DMS79 (cell line): ENCODE measurements at places on chromosomes 2 and 18.

DNA sequence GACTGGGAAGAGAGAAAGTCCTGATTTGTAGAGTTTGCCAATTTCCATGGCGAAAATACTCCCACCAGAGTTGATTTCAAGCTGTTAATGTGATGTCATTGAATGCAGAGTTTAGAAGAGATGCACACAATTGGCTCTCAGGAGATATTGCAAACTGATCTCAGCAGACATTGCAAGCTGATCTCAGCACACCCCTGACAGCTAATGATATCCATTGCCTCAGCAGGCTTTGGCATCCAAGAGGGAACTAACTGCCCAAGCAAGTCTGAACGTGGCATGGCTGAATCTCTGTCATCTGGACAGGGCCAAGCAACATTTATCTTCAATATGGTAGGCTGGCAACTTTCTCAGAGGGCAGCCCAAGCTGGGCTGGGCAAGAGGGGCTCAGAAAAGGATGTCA, 78.4 kb upstream of the CYP1B1 start:
- DNase-seq, result no peak

DNA sequence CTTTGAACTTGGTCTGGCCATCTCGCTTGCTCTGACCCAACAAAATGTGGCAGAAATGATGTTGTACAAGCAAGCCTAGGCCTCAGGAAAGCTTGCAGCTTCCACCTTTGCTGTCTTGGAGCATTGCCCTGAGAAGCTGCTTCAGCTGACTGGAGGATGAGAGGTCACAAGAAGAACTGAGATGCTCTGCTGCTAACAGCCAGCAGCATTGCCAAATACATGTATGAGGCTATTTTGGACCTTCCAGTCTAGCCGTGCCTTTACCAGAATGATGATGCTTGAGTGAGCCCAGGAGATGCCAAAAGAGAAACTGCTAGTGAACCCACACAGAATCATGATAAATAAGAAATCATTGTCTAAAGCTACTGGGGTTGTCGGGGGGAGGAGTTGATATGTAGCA, 13.2 kb upstream of the ITGAV start:
- DNase-seq, result no peak

- DNase-seq, result no peak
Observed at GRCh38 chr2:40430776-40431599, 20.9 kb downstream of the SLC8A1 start.

- no peak for DNase-seq
Observed at GRCh38 chr2:240457223-240458043, 22.0 kb downstream of the GPC1 start.

- DNase-seq, result no peak
Observed at GRCh38 chr18:76994086-76994654, 138.4 kb downstream of the MBP start.

DNA sequence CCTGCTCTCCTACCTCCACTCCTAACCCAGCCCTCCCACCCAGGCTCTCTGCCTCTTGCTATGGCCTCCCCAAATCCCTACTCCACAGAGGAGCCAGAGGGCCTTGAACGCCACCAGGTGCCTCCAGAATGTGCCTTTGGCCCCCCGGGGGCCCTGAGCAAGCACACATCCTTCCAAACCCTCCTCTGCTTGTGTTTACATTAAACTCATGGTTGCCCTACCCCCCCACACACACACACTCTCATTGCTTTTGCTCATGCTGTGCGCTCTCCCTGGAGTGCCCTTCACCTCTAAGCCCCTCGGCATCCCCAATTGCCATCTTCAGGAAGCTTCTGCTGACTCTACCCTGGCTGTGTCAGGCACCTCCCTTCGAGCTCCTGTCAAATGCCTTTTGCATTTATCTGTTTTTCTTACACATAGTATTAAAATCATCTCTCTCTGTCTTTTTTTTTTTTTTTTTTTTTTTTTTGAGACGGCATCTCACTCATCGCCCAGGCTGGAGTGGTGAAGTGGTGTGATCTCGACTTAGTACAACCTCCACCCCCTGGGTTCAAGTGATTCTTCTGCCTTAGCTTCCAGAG, 16.3 kb upstream of the TET3 start:
- DNase-seq, result no peak

DNA sequence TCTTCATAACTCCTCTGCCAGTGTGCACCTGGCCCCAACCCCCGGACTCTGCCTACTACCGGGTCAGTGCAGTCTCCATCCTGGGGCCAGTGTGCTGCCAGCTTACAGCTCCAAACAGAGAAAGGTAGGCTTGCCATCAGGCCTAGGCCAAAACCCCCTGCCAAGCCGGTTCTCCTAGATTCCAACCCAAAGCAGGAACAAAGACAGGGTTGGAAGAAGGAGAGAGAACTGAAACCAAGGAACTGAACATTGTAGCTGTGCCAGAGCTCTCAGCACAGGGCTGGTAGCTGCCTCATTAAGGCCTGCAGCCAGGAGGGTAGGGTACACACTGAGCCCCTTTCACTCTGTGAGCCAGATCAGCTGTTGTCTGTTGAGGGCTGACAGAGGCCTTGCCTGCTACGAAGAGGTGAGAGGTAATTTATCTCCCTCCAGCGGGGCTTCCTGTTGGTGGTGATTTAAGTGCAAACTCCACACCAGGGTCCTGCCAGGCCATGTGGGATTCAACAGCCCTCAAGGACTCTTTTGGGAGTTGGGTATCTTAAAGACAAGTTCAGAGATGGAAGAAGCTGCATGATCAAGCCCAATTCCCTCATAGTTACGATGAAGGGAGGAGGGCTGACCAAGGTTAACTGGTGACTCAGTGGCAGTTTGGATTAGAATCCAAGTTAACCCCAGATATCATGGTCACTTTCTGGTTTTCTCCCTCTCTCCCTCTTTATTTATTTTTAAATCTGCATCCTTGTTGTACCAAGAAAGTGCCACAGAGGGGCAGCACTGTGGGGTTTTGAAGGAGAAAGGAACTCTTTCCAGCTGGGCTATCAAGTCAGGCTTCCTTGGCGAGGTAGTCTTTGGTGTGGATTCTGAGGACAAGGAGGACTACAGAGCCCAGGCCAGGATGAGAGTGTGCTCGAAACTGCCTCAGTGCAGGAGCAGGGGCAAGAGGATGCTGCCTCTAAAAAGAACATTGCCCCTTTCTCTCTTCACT, 48.1 kb downstream of the CYRIA start:
- DNase-seq, result no peak

GRCh38 chr2:95387358-95387757, 15.2 kb upstream of the FAHD2A start:
- DNase-seq, result no peak

GRCh38 chr2:196262606-196263005, 91.2 kb upstream of the STK17B start:
- no peak for DNase-seq

DNA sequence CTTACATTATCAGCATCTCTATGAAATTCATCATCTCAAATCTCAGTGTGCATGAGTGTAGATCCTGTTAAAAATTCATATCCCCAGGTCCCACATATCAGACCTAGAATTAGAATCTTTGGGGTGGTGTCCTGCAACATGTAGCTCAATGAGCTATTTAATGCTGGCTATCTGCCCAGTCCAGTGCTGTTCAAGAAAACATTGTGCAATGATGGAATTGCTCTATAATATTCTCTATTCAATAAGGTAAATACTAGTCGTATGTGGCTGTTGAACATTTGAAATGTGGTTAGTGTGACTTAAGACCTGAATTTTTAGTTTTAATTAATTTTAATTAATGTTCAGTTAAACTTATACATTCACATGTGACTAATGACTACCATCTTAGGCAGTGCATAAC, 127.4 kb downstream of the NOL4 start:
- DNase-seq, result no peak

DNA sequence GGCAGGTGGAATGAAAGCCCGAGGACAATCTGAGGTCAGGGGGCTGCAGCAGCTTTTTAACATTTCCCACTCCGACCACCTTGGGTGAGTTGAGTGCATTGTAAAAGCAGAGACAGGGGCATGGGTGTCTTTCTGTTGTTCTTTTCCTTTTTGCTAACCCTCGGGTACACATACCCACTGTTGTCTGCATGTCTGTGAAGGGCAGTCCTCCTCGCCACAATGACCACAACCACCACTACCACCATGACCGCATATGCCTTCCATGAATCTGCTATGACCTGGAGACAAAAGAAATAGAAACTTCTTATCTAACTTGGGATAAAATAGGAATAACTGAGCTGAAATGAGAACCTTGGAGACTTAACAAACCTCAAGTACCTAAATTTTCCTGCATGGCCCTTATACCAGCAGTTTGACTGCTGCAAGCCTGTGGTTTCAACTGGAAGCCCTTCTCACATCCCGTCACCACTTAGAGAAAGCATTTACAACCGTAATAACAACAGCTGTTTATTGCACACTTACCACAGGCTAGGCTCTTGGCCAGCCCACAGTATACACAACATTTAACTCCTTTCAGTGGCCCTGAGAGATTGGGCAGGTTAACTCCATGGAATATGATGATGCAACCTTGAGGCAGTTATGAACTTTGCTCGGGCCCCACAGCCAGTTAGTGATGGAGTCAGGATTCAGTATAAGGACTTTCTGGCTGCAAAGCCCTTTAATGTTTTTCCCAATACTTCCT, 80.3 kb downstream of the GYPC start:
- DNase-seq, result no peak

GRCh38 chr2:192500550-192501200, 305.9 kb upstream of the TMEFF2 start:
- DNase-seq, result no peak

- no peak for DNase-seq
Observed at GRCh38 chr18:6273423-6273822, 141.3 kb downstream of the L3MBTL4 start.

GRCh38 chr2:126620302-126620701, 35.7 kb upstream of the GYPC start:
- DNase-seq, result no peak

- DNase-seq, result peak; percentile 14
Observed at GRCh38 chr2:113283704-113284284, 5.1 kb upstream of the PAX8 start.

DNA sequence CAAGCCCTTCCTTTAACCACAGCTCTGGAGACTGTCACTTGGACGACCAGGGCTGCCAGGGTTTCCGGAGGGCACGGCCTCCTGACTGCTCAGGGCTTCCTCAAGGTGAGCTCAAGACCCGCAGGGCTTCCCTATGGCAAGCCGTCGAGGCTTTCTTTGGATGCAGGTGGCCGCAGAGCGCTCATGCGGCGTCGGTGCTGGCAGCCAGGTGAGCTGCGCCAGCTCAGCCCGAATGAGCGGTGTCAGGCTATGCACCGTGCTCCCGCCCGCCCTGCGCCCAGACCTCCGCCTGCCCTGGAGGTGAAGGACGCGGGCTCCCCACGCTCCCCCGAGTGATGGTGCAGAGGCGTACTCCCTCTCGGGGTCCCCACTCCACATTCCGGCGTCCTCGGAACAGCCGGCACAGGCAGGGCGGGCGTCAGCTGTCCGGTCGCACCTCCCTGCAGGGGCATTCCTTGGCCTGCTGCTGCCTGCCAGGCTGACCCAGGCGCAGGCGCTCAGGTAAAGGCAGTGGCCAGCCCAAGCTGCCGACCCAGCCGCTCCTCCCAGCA, 20.8 kb upstream of the TUBB6 start:
- DNase-seq, result no peak

DNA sequence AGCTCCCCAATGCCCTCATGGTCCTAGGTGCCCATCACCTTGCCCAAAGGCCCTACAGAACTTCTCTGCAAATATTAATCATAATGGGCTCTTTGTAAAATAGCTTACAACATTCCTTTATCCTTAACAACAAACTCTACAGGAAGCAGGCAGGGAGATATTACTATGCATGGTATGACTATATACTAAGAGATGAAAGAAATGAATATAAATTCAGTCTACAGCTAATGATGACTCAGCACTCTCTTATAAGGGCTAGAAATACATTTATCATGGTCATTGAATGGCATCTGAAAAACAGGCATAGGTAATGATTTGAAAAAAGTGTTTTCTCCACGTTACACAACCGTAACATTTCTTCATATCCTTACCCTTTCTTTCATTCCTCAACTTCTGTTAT, 254.8 kb upstream of the DSEL start:
- DNase-seq, result no peak

GRCh38 chr18:616380-616995, 19.7 kb downstream of the CLUL1 start:
- DNase-seq, result peak; percentile 5

DNA sequence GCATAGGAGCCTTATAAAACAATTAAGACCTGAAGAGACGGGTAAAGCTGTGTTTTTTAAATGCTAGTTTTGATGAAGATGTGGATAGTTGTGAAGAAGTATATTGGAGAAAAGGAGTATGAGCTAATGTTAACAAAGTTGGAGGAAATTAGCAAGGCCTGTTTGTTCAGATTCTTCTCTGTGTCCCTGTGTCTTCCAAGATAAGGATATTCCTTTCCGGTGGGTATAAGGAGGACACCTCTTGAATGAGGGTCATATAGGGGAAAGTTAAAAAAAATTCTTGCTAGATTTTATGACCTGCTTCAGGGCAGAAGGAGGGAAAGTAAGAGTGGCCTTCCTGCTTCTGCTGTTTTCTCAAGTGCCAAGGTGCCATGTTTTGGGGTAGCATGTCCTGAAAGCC, 59.0 kb downstream of the CCDC68 start:
- no peak for DNase-seq

DNA sequence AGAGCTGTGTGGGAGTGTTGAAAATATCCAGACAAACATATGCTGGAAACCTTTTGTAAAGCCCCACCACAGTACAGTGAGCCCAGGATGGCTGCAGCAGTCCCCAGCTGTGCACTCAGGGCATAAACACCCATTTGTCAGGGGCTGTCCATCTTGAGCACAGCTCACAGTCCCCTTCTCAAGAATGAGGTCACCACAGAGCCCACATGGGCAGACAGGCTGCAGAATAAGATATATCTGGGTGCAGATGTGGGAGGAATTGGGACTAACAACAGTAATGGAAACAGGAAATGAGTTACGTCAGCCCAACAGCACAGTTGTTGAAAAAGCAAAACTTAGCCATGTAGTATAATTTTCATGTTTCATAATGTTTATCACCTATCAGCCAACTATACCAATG, 219.6 kb downstream of the ETAA1 start:
- DNase-seq, result no peak

- no peak for DNase-seq
Observed at GRCh38 chr2:17257189-17257909, 260.9 kb downstream of the RAD51AP2 start.

- no peak for DNase-seq
Observed at GRCh38 chr18:77668219-77668618, 418.6 kb downstream of the GALR1 start.

- DNase-seq, result no peak
Observed at GRCh38 chr2:128403814-128404708, 85.4 kb upstream of the HS6ST1 start.

GRCh38 chr2:219560037-219560892, 11.1 kb downstream of the OBSL1 start:
- DNase-seq, result no peak

GRCh38 chr2:96531872-96532505, 4.6 kb upstream of the ARID5A start:
- peak; percentile 90 for DNase-seq

GRCh38 chr2:9618410-9618809, 12.4 kb downstream of the YWHAQ start:
- DNase-seq, result no peak

GRCh38 chr2:237888389-237888788, 29.0 kb downstream of the RAMP1 start:
- DNase-seq, result no peak
